ENCODE measurements at places on chromosomes 7 and 10. TPM values are rescaled to one million over a fixed set of nuclear protein-coding genes. Genes with fewer than 3 reads are reported as not detected.

HHEX gene
- total RNA-seq = 0.31 TPM

MRLN gene
- not detected for total RNA-seq

FFAR4 gene
- total RNA-seq = not detected

ZNF467 gene
- 0.41 TPM for total RNA-seq

ADO gene
- total RNA-seq = 27.1 TPM

MYL10 gene
- total RNA-seq = not detected

UCN3 gene
- not detected for total RNA-seq

- DNase-seq = no peak
These were observed 111.5 kb downstream of the PLXNA4 start for GRCh38 chr7:132464740-132465139.

- no peak for DNase-seq
These were observed 484.0 kb upstream of the MBL2 start for GRCh38 chr10:53256623-53257022.

GRCh38 chr10:133264461-133264860, 12.2 kb downstream of the ADAM8 start:
- peak; percentile 48 for DNase-seq

- peak; percentile 12 for DNase-seq
These were observed 262.1 kb downstream of the ATRNL1 start for GRCh38 chr10:115355162-115355760.

- DNase-seq = no peak
These were observed 4.8 kb downstream of the NHLRC2 start for GRCh38 chr10:113859261-113859660.

DNA sequence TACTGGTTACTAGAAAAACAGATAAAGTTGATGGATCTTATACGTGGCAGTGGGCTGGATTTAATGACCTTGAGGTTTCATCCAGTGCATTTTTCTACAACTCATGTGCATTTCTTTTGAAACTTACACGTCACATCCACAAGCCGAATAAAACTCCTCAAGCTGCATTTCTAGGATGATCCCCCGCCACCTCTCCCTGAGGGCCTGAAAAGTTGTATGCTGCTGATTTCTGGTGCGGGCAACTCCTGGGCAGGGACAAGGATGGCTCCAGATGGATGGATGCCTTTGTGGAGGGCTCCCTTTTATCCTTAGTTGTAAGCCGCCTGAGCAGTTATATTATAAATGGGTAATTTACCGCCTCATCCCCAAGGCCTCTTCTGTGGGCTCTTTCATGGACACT, 1091.1 kb downstream of the LRMDA start:
- DNase-seq = no peak

DNA sequence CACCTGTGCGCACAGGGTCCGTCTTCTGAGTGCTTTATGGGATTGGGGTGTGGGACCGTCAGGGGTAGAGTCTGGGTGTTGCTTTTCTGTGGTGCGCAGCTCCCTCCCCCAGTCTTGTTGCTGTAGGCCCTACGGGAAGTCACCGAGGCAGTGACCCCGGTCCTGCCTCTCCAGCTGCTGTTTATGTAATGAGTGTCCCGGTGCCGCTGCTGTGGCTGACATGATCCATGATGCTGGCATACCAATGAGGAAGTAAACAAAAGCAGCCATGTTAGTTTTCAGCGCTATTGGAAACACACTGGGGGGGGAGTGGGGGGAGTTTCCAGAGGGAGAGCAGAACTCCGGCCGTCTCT, 1.1 kb downstream of the TRIM8 start:
- DNase-seq = peak; percentile 67

DNA sequence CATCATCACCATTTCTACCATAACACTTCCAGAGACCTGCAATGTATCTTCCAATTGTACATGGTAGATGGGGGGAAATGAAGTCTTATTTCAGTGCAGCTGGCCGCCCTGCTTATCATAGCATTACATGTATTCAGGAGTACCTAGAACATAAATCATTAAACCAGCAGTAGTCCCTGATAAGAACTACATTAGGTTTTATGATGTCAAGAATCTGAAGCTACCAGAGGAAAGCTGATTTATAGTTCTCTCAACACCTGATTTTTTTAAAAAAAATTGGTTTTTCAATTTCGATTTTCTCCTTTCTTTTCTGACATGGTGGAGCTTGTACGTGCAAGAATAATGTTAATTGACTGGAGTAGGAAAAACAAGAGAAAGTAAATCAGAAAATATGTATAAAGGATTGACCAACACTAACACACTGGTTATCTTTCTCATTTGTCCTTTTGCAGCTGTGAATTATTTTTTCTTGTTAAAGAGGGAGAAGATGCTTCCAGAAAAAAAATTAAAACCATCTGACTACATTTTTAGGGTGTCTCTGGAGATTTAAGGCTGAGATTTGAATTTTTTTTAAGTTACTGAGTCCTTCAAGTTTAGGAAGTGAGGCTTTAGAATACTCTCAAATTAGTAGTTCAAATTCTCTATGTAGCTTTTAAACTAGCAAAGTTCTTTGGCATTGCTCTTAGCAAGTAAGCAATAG, 59.1 kb downstream of the CSTF2T start:
- no peak for DNase-seq

DNA sequence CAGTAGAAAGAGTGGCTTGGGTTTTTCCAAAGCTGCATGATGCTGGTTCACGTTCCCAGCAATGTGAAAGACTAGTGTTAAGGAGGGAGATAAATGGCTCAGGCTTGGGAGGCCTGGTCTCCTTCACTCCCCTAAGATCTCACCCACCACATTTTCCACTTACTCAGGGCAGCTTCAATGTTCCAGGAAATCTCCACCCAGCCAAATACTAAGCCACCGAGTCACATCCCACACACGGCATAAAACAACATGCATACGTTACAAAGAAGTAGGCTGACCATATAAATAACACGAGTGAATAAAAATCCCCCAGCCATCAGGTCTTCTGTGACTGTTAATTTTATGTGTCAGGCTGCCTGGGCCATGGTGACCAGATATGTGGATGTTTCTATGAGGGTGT, 303.5 kb downstream of the SFMBT2 start:
- DNase-seq = peak; percentile 20

- no peak for DNase-seq
These were observed 31.5 kb upstream of the RBM20 start for GRCh38 chr10:110612629-110613028.
